ENCODE measurements at places on chromosomes 5 and 9.

DNA sequence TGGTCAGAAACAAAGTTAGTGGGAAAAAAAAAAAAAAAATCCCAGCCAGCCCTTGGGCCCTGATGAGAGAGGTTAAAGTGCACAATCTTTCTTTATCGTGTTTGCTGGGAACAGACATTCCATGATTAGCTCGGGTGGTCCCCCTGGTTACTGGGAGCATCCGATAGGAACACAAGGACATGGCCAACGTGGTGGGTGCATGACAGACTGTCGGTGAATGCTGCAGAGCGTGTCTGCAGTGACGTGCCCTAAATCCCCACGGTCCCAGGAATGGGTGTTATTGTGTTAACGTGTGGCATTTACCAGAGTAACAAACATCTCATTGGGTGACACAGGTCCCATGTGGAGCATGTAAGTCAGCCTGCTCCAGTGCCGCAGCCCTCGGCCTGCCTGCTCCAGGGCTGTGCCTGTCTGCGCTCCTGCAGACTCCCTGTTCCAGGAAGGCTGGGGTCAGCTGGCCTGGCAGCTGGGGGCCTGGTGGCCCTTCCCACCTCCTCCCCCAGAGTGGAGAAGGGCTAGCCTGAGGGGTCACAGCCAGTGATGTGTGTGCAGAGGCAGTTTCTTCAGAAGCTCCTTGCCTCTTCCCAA is 34.3 kb upstream of the TBC1D2 start:
- no peak for DNase-seq

DNA sequence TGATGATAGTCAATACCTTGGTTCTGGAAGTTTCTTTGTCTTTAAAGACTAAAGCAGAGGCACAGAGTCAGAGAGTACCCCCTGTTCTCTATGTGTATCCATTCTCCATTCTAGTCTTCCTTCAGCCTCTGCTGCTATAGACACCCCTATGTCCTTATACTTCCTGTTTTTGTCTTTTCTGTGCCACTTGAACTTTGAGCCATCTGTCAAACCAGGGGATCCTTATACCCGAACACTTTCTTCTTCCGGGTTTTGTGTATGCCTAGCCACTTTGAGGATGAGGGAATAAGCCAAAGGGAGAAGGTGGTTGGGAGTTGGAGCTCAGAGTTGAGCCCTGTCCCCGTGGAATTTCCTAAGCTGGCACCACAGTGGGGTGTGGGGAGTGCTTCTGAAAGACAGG is 61.1 kb upstream of the IL6ST start:
- no peak for DNase-seq

DNA sequence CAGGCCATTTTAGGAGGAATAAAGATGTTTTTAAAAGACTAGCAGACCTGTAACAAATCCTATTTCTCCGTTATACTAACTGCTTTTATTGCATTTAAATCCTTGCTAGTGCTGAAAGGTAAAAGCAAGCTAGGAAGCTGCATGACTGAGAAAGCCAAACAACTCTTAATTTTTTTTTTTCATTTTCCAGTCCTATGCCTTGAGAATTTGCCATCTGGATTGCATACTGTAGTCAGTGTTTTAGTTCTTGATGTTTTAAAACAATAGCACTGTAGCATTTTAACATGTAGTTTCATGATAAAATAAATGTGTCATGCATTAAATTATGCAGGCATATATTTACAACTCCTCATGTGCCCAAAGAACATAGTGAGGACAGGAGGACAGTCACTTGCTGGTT is 108.4 kb upstream of the FGF10 start:
- no peak for DNase-seq

DNA sequence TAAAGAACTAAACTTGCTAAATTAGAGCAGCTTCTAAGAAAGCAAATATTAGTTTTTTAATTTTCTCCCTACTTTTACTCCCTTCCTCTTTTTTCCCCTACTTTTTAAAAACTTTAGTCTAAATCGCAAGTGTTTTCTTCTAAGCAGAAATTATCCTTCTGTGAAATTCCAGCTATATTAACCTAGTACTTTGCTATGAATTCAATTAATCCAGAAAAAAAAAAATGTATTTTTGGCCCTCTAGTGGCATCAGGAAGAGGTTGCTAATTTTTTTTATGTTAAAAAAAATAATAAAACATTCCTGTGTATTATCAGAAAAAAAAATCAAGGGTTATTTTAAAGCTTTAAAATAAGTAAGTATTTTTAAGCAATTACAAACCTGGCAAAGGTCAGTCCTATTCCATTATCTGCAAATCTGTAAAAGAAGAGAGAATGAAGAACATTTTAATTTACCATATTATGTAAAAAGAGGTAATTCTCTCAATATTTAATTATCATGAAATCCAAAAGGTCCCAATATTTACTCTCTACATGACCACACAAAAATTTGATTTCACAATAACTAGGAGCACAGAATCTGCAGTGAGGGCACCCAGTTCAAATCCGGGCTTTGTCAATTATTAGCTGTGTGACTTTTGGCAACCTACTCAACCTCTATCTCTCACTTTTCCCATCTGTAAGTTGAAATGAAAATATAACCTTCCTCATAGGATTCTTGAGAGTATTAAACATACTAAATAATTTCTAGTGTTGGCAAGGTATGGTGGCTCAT is 52.0 kb downstream of the CEMIP2 start:
- no peak for DNase-seq

DNA sequence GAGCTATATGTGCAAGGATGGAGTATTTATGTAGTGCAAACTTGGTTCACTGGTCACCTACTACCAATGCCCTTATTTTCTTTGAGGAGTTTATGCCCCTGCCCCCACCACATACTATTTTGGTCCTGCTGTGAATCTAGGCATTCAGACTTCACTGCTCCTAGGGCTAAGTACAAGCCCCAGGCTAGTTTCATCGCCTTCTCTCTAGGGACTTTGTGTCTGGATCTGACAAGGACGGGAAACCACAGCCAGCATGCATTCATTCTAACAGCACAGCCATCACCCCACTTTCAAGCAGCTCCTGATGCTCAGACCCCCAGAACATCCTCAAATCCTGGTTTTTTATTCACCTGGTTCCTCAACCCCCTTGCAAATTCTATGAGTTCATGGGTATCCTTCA is 56.8 kb downstream of the DRD1 start:
- DNase-seq, result no peak

DNA sequence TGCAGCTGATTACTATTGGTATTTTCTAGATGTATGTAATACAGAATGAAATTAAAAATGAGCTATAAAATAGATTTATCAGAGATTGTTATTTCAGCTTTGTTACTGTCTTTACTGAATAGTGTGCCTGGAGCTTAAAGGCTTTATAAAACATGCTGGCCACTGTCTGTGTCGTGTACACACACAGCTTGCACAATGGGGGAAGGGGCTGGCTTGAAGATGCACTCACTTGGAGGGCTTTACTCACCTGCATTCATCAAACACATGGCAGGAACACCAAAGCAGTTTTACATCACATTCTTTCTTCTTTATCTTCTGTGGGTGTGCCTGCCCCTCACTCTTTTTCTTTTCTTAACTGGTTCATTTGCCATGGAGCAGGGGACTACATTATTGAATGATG is 60.9 kb downstream of the TLE4 start:
- DNase-seq, result no peak

DNA sequence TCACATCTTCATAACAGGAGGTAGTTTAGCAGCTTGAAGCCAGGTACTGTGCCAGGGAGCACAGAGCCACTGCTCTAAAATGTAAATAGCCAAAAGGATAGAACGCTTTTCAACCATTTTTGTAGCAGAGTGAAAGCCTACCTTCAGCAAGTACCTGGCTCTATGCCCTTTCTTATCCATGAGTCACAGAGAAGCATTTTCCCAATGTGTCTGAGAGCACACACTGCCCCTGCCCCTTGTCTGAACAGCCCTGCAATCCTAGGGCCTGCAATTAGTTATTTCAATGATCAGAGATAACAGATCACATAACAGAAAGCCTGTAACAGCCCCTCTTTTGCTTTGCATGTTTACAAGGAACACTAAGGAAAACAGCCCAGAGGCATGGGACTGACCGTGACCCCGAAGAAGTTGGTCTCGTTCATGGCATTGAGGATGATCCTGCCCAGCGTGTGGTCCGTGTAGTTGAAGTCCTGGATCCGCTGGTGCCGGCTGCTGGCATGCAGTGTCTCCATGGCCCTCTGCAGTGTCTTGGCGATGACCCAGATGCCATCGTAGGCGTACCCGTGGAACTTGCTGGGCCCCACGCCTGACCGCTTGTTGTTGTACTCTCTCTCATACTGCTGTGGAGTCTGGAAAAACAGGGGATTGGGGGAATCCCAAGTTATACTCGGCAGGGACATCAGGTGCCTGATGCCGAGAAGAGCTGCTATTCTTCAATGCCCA is 198.3 kb upstream of the TBC1D2 start:
- no peak for DNase-seq

GRCh38 chr9:78826527-78826926 is 529.6 kb downstream of the PSAT1 start:
- no peak for DNase-seq

Data from activated CD4-positive, alpha-beta T cell treated with anti-CD3 and anti-CD28 coated beads, Interleukin-2, Interleukin-6, amounts not matched to agents 100 ng/mL and 50 ng/mL, durations not matched to agents 16 hours and 8 hours (primary cell).